NCI-H1417 treated with DMSO at 0.1 percent for 48 hours (cell line): ENCODE measurements at places on chromosomes 7 and 10.

DNA sequence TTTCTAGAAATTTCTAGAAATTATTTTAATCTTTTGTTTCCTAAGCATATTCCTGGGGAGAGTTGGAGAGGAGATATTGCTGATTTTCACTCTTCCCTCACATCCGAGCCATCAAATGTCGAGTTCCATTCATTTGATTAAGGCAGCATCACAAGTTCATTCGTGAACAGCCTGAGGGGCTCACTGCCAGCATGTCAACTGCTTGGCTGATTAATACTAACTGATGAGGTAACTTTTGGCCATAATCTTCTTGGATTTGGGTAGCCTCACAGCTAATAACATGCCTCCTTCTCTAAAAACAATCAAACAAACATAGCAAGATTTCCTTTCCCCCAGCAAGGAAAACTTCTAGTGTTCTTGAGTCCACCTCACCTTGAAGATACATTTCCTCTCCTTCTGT lies 87.1 kb upstream of the AFAP1L2 start:
- no peak for DNase-seq

DNA sequence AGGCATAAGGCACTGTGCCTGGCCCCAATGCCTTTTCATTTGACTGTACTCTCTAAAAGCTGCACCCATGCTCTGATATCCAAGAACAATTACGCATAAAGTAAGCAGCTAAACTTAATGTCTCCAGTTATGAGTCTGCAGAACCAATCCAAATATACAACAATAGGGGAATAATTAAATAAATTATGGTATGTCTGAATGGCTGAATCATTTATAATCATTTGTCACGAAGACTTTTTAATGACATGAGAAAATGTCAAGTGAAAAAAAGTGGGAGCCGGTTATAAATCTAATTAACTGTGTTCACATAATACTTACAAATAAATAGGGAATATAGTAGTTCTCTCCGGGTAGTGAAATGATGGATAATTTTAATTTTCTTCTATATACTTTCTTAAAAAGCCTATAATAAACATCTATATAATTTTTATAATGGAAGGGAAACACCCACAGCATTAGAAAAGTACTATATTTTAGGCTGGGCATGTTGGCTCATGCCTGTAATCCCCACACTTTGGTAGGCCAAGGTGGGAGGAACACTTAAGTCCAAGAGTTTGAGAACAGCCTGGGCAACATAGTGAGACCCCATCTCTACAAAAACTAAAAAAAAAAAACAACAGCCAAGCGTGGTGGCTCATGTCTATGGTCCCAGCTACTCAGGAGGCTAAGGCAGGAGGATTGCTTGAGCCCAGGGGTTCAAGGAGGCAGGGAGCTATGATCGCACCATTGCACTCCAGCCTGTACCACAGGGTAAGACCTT lies 14.2 kb downstream of the SLC37A3 start:
- DNase-seq, result peak; percentile 38

DNA sequence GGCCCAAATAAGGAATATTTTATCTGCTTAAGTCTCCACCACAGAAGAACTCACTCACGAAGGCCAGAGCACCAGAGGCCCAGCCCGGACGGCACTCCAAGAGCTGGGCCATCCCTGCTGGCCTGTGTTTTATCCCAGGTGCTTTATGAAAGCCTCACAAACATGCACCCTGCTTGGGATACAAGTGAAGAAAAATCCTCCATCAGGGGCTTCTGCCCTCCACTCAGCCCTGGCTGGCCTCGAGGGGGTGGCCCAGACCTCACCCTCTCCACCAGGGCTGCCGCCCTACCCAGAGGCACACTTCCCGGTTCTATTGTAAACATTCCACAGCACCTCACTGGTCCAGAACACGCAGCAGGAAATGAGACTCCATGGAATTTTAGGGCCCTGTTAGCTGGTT lies 19.8 kb upstream of the DNAAF5 start:
- no peak for DNase-seq

DNA sequence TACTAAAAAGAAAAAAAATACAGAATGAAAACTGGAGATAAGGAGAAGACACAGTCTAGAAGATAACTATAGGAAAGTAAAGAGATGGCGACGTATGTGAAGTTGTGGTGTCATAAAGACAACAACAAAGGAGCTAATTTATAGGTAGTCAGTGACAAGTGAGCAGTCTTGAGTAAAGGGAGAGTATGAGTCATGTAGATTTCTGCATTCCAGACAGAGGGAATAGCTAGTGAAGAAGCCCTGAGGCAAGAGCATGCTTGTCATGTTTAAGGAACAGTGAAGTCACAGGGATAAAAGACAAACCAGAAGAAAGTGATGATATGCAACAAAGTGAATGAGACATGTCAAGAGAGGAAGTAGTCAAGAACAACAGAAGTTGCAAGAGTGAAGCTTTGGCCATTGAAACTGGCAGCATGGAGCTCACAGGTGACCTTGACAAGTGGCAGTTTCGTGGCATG lies 2.3 kb upstream of the MIOS start:
- no peak for DNase-seq

DNA sequence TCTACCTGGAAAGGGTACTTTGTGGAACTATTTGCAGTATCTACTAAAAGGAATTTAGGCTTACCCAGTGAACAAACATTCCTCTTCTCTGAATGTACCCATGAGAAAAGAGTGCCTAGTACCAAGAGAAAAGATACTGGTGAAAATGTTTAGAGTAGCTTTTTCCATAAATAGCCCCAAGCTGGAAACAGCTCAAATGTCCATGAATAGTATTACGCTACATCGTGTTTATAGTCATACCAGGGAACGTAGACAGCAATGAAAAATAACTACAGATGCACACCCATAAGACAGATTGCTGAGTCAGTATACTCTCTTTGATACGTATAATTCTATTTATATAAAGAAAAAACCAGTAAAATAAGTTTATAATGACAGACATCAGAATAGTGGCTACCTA lies 285.9 kb downstream of the KLF6 start:
- DNase-seq, result no peak

DNA sequence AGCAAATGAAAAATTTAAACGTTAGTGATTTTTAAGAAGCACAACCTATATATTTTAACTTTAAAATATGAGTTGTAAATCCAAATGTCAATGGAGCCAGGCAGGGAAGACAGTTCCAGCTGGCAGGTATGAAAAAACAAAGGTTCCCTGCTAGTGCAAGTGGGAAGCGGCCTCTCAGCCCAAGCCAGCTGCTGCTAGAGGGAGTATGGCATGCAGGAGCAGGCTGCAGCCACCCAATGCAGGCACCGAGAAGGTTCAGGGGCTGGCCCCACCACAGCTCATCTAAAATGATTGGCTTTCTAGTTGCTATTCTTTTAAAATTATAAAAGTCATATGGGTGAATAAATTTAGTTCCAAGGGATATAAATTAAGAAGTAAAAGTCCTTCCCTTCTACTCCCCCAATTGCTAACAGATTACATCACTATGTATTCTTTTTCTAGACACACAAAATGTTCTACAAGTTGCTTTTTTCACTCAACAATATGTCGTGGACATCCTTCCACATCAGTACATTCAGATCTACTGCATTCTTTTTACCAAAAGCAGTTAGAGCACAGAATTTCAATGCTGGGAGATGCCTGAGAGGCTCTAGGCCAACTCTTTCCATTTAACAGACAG lies 69.3 kb downstream of the SGMS1 start:
- no peak for DNase-seq

DNA sequence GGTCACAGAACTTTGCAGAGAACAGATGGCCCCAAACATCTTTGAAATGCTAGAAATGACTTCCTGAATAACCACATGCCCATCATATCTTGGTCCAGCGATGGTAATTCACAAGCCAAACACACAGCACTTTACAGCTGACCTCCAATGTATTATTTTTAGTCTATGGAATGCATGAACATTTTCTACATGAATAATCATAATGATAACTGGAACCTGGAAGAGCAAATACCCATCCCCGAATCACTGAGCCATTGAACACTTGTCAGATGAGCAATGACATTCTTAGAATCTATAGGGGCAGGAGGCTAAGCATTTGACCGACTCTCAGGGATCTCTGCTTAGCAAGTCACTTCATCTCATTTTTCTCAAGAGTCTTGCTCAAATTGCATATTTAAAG lies 167.3 kb downstream of the CREB5 start:
- DNase-seq, result no peak

DNA sequence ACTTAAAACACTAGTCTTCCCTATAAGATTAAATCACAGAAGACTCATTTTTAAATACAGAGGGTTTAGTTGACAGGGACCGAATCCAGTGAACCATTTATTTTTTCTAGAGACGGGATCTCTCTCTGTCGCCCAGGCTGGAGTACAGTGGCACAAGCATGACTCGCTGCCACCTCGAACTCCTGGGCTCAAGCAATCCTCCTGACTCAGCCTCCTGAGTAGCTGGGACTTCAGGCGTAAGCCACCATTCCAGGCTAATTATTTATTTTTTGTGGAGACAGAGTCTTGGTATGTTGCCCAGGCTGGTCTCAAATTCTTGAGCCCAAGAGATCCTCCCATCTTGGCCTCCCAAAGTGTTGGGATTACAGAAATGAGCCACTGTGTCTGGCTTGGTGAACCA lies 20.9 kb upstream of the LYZL1 start:
- DNase-seq, result no peak

- DNase-seq, result no peak
Measured at GRCh38 chr7:134209322-134210015, 82.3 kb downstream of the LRGUK start.

DNA sequence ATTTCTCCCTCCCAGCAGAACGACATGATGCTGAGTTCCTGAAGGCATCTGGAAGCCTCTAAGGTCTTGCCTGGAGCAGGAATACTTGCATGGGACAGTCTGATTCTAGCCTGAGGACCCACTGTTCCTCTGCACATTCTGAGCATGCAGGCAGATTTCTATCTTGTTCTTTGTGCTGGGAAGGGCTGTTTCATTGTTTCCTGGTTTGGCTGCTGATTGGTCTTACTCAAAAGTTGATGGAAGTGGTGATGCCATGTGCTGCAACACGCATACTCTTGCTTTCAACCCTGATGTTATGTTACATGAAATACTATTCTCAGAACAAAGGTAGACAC lies 307.0 kb downstream of the GATA3 start:
- no peak for DNase-seq

GRCh38 chr7:14271441-14271840 lies 282.0 kb upstream of the ETV1 start:
- DNase-seq, result no peak

DNA sequence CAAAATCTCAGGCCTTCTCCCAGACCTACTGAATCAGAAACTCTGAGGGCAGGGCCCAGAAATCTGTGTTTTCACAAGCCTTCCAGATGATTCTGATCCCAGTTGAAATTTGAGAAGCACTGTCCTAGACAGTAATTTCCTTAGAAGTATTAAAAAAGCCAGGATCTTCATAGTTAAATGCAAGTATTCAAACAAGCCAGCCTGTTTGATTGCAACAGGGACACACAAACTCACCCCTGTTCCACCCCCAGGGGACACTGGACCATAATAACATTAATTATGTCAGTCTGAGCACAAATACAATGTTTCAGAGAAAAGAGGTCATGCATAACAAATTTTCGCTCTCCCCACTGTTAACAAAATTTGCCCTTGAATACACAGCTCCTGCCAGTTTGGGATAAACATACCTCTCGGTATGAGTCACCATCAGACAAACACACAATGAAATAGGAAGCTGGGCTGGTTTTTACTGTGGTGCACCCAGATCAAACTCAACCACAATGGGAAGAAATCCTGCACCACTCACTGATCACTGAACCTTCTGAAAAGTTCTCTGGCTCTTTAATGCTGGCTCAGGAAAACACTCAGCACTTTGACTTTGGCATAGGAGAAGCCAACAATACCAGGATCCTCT lies 34.3 kb downstream of the ABLIM1 start:
- DNase-seq, result no peak

GRCh38 chr10:87538092-87539015 lies 33.7 kb downstream of the MINPP1 start:
- no peak for DNase-seq

GRCh38 chr10:97043563-97043855 lies 142.2 kb downstream of the SLIT1 start:
- DNase-seq, result no peak
